ENCODE measurements at places on chromosomes 6 and 20. TPM values are rescaled to one million over a fixed set of nuclear protein-coding genes. Genes with fewer than 3 reads are reported as not detected.

Gene C6orf58
- not detected for total RNA-seq

Gene NHLRC1
- 1.8 TPM for total RNA-seq

Gene HLA-DPA1
- 51.8 TPM for total RNA-seq

Gene TRIM15
- not detected for total RNA-seq

Gene TRIM10
- not detected for total RNA-seq

GRCh38 chr6:74991573-74992332, 214.1 kb downstream of the COL12A1 start:
- no peak overlapping the region for H3K27ac ChIP-seq
- DNase-seq: no peak
- H3K4me3 ChIP-seq: no peak overlapping the region
- H3K36me3 ChIP-seq: no peaks in the 10 kb centered on the region
- H3K27me3 ChIP-seq: no peaks in the 10 kb centered on the region

- DNase-seq: no peak
- H3K36me3 ChIP-seq: no peaks in the 10 kb centered on the region
- H3K27me3 ChIP-seq: no peaks in the 10 kb centered on the region
- H3K4me3 ChIP-seq: no peak overlapping the region
Observed at GRCh38 chr6:129749749-129750120, 39.8 kb upstream of the ARHGAP18 start.

DNA sequence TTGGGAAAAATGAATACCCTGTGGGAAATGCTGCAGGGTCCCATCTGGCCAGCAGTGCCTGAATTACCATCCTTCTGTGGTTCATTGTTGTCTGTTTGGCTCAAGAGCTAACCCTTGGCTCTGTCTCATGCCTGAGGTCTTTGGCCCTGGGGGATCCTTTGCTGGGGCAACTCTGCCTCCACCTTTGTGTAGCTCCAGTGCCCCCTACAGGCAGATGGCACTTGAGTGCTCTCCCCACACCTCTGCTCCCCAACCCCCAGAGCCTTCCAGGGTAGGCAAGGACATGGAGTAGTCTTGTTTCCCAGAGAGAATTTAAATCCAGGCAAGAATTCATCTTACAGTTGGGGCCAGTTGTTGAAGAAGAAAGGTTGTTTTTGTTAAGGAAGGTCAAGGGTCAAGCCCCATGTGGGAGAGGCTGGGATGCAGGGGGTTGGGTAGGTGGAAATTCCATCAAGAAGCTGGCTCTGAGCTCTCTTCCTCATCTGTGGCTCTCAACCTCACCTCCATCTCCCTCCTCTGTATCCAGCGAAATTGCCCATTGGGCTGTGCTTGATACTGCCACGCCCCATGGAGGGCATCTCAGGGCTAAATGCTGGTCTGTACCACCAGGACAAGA, 44.2 kb downstream of the ZNF831 start:
- no peaks in the 10 kb centered on the region for H3K4me1 ChIP-seq
- no peaks in the 10 kb centered on the region for H3K27me3 ChIP-seq
- no peak for DNase-seq
- H3K36me3 ChIP-seq: no peaks in the 10 kb centered on the region
- no peak overlapping the region for H3K27ac ChIP-seq

- no peaks in the 10 kb centered on the region for H3K4me1 ChIP-seq
- H3K27ac ChIP-seq: no peak overlapping the region
- DNase-seq: no peak
Observed at GRCh38 chr6:155177363-155177961, 86.4 kb upstream of the CLDN20 start.

DNA sequence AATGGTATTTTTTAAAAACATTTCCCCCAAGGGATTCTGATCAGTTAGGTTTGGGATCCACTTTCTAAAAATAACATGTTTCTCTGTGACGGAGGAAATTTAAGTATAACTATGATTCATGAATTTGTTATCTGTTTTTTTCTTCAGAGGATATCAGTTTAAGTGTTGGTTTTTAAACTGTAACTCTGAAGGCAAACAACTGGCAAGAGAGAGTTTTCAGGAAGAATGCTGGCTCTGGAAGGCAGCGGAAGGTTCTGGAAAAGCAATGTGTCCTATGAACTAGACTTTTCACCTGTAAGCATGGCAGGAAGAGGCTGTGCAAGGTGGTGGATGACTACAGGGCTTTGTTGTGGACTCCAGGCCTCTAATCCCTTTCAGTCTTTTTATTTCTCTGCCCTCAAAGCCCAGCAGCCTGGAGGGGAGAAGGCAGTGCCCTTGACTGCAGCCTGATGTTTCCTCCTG, 153.1 kb downstream of the GMPR start:
- H3K36me3 ChIP-seq: no peaks in the 10 kb centered on the region
- peak overlapping the region; percentile 61 for H3K27ac ChIP-seq
- H3K4me1 ChIP-seq: peaks cover 10% of the 10 kb centered on the region
- H3K27me3 ChIP-seq: no peaks in the 10 kb centered on the region
- DNase-seq: no peak

DNA sequence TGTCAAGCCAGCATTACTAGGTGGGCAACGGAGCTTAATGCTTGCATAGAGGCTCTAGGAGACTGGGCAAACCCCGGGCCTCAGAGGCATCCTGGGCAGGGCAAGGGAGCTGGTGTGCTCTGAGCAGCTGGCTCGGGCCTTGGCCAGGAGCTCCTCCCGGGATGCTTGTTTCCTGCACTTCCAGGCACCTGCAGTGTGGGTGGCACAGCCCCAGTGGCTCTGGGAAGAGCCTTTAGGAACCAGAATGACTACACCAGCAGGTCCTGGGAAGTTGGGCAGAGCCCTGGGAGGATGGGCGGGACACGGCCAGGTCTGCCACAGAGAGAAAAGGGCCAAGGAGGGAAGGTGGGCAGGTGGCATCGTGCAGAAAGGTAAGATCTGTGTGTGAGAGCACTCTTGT, 80.4 kb upstream of the CD93 start:
- H3K27me3 ChIP-seq: no peaks in the 10 kb centered on the region
- DNase-seq: no peak
- H3K4me1 ChIP-seq: peaks cover 19% of the 10 kb centered on the region
